ENCODE measurements at places on chromosomes 2 and 18.

- no peak for DNase-seq
Observed at GRCh38 chr2:166867874-166868514, 20.3 kb upstream of the XIRP2 start.

GRCh38 chr2:195407783-195408182 is 249.2 kb upstream of the SLC39A10 start:
- no peak for DNase-seq

- DNase-seq: no peak
Observed at GRCh38 chr2:128520340-128520739, 201.7 kb upstream of the HS6ST1 start.

GRCh38 chr2:197235711-197236110 is 74.9 kb downstream of the ANKRD44 start:
- no peak for DNase-seq

- DNase-seq: no peak
Observed at GRCh38 chr2:65710779-65711295, 278.4 kb upstream of the SPRED2 start.

DNA sequence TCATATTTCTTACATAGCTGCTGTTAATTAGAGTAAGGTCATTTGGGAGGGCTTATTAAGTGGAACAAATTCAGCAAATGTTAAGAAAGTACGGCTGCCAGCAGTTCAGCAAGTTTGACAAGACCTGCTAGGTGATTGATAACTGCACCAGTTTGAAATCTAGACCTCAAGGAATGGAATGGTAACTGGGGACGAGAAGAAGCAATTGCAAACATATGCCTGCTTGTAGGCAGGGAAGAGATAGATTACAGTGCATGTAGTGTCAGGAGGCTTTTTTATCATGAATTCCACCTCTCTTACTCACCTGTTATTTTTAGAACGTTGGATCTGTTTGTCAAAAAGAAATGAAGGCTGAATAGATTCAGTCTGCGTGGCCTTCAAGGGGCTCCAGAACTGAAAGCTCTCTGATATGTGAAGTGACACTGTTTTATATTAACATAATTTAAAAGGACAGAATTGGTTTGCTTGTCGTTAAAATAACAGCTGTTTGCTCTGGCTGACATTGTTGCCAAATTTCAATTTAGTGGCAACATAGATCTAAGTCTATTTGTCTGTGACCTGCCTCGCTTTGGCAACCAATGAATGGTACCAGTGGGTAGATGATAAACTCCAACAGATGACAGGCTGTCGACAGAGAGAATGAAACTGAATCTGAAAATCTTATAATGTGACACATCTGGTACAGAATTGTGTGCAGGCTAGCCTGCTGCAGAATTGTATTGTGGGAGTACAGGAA is 199.3 kb downstream of the ZNF407 start:
- DNase-seq: no peak

- DNase-seq: no peak
Observed at GRCh38 chr2:72211777-72212485, 64.3 kb upstream of the CYP26B1 start.

GRCh38 chr2:120910956-120911951 is 175.6 kb downstream of the GLI2 start:
- DNase-seq: no peak

DNA sequence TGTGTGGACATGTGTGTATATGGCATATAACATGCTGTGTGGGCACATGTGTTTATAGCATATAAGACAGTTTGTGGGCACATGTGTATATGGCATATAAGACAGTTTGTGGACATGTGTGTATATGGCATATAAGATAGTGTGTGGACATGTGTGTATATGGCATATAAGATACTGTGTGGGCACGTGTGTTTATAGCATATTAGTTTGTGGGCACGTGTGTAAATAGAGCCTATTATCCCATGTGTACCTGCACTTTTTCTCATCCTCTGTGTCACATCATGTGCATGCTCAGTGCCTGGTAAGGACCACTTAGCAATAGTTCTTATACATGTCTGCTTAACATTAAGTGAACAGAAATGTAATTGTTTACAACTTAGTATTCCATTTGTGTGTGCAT is 45.2 kb downstream of the TPO start:
- no peak for DNase-seq

GRCh38 chr18:2978661-2979106 is 34.3 kb downstream of the LPIN2 start:
- DNase-seq: no peak

DNA sequence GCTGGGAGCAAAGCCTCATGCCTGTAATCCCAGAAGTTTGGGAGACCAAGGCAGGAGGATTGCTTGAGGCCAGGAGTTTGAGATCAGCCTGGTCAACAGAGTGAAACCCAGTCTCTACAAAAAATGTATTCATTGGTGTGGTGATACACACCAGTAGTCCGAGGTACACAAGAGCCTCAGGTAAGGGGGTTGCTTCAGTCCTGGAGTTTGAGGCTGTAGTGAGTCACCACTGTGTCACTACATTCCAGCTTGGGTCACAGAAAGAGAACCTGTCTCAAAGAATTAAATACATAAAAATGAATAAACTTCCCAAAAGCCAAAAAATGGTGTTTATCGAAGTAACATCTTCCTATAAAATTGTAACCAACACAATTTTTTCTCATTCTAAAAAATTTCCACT is 568.1 kb upstream of the LINC00305 start:
- DNase-seq: no peak

DNA sequence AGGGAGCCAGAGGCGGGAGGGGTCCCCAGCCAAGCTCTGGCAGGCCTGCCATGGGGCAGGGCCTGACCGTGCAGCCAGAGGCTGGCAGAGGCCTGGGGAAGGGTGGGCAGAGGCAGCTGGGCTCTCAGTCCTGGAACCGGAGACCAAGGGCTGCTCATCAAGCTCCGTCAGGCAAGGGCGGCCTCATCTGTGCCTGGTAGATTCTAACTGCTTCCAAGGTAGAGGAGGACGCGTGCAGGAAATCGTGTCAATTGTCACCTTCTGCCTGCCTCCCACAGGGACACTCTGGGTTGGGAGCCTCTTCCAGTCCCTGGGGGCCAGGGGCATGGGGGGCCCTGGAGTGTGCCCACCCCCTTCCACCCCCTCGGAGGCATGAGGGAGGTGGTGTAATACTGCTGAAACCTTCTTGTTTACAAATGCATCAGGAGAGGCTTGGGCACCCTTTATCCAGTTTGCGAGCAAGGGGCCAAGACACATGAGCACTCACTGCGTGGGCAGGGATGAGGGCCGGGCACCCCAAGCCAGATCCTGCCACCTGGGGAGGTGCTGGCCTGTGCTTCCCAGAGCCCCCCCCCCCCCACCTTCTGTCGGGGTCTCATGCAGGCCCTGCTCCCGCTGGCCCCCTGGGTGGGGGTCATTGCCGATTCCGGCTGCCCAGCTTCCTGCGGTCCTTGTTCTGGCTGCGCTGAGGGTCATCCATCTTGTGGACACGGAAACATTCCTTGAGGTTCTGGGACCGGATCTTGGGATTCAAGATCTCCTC is 9.0 kb downstream of the SNORC start:
- DNase-seq: no peak

DNA sequence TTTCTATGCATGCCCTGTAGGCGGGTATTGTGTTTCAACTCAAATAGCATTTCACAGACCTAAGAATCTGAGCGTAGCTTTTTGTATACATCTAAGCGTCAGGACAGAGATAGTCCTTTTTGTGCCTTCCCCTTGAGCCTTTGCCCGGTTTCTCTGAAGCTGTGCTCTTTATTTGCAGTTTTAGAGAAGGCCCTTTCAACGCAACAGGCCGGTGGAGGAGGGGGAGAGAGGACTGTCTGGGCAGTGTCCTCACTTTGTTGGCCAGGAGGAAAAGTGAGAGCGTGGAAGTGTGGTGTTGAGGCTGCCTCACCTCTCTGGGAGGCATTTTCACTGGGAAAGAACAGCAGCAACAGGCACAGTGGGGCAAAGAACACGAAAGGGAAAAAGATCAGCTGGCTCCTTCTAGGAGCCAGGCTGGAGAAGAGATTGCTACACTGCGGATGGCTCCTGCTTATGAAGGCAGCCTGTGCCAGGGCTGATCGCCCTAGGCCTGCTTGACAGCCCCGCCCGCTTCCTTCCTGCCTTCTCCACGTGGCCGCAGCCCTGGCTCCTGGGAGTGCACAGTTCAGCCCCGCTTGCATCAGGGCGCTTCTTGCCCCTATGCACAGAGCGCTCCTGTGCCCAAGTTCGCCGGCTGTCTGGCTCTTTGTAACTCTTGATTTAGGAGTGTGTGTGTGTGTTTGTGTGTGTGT is 195.6 kb upstream of the POU3F3 start:
- no peak for DNase-seq

- no peak for DNase-seq
Observed at GRCh38 chr2:67313536-67313935, 83.6 kb upstream of the ETAA1 start.

DNA sequence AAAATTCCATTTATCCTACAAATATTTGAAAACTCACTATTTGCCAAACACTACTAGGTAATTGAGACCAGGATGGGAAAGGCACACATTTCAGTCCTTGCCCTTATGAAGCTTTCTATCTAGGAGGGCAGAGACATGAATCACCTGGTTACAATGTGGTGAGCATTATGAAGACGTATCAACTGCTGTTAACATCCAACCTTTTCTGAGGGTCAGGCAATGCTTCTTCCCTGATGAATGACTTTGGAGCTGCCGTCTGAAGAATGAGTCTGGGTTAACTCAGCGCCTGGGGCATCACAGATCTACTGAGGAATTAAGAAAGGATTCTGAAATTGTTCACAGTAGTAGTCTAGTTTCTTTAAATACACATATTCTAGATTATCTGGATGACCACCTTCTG is 62.1 kb upstream of the NOSTRIN start:
- no peak for DNase-seq

DNA sequence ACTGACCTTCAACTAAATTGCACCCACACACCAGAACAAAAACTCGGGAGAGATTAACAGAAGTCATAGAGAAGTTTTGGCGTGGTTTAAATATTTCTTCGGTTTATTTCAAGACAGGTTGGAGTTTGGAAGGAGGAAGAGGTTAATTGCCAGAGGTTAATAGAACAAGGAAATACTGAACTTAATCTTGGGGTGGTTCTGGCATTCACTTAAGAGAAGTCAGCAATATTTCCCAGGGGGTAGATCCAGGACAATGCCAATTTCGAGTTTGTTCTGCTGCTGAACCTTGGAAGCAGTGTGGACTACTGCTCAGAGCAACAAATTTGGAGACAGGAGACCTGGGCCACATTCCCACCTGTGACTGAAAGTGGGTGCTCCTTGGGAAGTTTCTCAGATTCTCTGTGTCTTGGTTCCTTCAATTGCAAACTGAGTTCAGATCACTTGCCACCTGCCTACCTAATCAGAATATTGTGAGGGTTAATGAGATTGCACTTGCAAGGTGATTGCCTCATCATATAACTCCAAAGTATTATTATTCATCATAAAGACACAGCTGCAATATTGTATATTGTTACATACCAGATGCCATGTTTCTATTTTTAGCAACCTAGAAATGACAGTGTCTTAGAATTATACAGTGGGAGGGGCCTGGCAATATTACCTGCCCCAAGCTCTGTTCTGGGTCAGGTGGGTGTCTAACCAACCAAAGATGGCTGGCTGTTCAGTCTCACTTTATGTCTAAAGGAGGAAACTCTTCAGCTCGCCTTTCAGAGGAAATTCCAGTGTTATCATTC is 217.4 kb downstream of the CDCA7 start:
- DNase-seq: no peak

DNA sequence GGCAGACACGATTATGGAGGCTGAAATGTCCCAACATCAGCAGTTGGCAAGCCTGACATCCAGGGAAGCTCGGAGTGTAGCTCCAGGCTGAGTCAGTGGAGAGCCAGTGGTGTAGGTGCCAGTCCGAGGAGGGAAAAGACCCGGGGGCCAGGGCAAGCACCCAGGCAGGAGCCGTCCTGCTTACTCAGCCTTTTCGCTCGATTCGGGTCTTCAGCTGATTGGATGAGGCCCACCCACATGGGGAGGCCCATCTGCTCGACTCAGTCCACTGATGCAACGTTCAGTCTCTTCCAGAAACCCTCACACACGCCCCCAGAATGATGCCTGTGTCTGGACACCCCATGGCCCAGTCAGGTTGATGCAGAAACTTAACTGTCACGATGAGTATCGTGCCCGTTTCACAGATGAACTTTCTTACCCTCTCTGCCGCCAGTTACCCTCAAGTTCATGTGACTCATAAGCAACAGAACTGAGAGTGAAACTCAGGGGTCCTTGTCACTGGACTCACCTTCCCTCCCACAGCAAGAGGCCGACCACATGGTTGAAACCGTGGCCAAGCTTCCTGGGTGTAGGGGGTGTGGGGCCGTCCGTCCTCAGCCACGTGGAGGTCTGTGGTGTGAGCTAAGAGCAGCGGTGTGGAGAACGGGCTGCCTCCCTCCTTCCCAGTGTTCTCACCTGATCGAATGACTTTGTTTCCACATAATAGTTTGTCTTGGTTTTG is 197.4 kb upstream of the HDAC4 start:
- peak; percentile 29 for DNase-seq

DNA sequence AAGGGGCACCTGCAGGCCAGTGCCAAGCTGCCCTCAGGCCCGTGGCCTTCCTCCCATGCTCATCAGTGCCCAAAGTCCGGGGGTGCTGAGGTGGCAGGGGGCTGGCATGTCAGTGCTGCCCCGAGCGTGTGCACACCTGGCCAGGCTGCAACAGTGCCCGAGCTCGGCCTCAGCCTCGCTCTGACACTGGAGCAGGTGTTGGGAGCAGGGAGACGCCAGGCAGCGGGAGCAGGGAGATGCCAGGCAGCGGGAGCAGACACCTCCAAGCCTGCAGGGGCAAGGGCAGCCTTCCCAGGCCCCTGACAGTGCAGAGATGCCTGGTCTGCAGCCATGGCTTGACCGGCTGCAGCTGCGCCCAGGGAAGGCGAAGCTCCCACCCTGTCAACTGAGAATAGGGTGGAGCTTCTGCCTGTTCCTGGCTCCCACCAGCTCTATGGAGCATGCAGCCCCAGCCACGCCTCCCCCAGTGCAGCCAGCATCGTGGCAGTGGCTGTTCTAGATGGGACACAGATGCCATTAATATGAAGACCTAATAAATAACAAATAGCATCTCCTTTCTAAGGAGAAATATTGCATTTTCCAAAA is 82.4 kb downstream of the DTNB start:
- DNase-seq: no peak

GRCh38 chr2:100148883-100149282 is 6.5 kb upstream of the AFF3 start:
- DNase-seq: no peak

DNA sequence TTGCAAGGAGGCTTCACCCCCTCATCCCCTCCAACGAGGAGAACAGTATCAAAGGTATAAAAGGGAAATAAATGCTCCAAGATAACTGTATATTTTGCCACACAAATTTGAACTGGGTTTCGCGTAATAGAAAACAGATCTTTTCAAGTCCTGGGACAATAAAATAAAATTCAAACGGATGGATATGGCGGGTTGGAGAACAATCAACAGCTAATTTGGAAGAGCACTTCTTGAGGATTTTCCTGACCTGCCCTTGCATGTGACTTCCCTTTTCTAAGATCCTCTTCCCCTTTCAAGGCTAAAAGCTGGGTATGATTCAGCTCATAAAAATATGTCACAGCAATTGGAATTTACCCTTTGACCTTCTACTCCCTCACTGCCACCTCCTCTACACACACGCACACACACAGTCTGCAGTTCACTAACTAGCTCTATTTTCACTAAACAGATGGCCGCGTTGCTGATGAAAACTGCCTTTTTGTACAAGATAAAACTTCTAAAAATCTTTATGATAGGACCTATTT is 386.9 kb downstream of the FIGN start:
- DNase-seq: no peak

Data from activated CD4-positive, CD25-positive, alpha-beta regulatory T cell treated with anti-CD3 and anti-CD28 coated beads, Interleukin-2, amount 50 U/mL, for 72 hours (primary cell).